Mucosa of gallbladder (tissue), 1 donor: ENCODE measurements at places on chromosomes 1 and 21.

DNA sequence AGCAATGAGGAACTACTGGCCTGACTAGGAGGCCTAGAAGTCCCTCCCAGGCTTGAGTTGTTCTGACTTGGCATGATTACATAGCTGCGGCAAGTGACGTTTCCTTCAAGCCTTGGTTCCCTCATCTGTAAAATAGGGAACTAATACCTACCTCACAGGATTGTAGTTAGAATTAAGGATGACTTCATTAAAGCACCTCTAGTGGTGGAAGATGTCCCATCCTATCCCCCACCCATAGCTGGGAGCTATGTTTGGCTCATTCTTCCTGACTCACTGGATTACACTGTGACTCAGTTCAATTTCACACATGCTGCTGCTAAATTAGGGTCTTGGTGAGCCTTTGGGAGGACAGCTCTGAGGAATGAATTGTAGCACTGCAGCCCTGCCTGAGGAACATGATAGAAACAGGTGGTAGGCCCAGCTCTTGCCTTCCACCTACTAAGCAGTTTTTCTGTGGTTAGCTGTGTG is 6.0 kb upstream of the SHISA4 start:
- DNase-seq: no peak

- no peak for DNase-seq
Measured at GRCh38 chr1:101344745-101345144, 107.9 kb downstream of the S1PR1 start.

- DNase-seq: no peak
Measured at GRCh38 chr1:201630582-201630981, 91.7 kb downstream of the NAV1 start.

DNA sequence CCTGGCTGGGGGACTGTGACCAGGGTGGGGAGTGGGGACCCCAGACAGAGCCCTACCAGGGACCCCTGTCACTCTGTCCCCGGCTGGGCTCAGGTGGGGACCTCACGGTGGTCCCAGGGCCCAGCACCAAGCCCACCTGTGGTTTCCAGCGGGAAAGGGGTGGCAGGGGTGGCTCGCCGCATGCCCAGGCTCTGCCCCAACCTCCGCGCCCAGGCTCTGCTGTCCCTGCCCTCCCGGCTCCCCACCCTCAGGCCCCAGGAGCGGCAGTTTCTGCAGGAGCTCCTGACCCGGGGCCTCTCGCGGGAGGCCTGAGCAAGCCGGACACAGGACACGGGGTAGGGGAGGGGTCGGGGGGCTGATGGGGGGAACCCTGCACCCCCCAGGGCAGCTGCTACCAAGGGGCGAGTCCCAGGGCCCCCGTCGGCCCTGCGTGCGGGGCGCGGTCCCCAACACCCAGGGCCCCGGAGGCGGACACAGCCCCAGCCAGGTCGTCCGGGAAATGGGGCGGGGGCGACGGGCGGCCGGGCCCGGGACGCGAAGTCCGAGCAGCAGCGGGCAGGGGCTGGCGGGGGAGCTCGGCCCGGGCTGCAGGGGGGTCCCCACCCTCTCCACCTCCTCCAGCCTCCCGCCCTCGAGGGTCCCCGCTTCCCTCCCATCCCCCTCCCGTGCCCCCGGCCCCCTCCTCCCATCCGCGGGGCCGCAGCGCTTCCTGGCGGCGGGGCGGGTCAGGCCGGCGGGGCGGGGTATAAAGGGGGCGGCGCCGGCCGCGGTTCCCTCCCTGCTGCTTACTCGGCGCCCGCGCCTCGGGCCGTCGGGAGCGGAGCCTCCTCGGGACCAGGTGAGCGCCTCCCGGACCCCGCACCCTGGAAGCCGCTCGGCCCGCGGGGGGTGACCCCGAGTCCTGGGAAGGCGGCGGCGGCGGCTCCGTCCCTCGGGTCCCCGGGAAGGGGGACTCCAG is at the start of gene COL6A2:
COL6A2 (plus strand) TSS at position 777 of the 958 bp plus-strand sequence.
- DNase-seq: peak; percentile 35

DNA sequence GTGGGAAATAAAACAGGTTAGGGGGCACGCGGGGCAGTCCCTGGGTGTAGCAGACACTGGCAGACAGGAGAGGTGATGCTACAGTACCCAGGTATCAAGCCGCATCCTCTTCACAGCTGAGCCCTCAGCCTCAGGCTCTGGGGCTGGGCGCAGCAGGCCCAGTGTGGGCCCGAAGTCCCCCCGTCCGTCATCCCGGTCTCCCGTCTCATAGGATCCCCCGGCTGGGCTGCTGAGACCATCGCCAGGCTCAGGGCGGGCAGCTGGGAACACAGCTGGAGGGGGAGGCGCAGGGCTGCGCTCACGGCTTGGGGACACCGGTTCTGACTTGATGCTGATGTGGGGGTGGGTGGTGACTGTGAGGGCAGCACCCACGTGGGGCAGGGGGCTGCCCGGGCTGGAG is 32.7 kb downstream of the MEF2D start:
- DNase-seq: no peak

DNA sequence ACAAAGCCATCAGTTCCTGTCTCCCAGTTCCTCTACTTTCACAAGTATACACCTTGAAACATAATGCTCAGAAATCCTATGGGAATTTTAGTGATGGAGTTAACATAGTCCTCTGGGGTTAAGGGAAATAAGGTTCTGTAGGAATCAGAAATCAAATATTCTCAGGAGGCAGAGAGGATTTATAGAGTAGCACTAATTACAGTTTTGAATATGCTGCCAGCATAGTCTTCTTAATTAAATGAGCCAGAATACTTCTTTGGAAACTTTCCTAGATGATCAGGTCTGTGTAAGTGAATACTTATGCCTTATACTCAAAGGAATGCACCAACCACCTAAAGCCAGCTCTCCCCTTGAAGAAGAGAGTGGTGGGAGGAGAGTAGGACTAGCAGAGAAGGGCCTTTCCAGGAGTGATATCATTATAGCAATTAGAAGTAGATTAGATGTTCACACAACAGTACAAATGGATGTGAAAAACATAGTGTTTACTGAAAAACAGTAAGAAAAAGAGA is 31.4 kb upstream of the DIRAS3 start:
- DNase-seq: no peak

GRCh38 chr1:246724731-246725095 is 504 bp downstream of the SCCPDH start:
- DNase-seq: no peak

GRCh38 chr1:222777463-222777862 is 37.4 kb upstream of the DISP1 start:
- no peak for DNase-seq

DNA sequence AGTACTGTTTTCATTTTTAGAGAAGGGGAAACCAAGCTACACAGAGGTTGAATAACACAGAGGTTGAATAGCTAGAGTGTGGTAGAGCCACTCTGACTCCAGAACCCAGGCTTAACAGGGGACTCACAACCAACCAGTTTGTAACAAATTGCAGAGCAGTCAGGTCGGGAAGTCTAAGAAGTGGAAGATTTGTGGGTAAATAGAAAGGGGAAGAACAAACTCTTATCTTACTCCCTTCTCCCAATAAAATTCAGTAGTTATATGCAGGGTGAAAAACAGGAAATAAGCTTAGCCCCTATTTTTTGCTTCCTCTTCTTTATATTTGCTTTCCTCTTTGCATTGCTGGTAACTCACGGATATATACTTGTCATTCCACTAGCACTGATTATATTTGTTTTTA is 23.2 kb downstream of the CDC42 start:
- no peak for DNase-seq

- DNase-seq: no peak
Measured at GRCh38 chr1:25065795-25066238, 135.7 kb upstream of the RUNX3 start.

GRCh38 chr1:3561702-3562101 is 49.6 kb downstream of the MEGF6 start:
- DNase-seq: no peak

DNA sequence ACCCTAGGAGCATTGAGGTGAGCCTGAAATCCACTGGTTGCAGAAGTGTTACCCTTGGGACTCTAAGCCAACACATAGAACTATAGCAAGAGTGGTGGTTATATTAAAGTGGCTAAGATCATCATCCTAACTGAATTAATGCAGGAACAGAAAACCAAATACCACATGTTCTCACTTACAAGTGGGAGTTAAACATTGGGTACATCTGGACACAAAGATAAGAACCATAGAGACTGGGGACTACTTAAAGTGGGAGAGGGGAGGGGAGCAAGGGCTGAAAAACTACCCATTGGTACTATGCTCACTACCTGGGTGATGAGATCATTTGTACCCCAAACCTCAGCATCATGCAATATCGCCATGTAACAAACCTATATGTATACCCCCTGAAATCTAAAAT is 100.0 kb downstream of the SLC25A24 start:
- no peak for DNase-seq
